ENCODE measurements at places on chromosomes 12 and 14. TPM values are rescaled to one million over a fixed set of nuclear protein-coding genes. Genes with fewer than 3 reads are reported as not detected.

RPGRIP1 gene
- 0.20 TPM for total RNA-seq

ALDH6A1 gene
- total RNA-seq = 26.7 TPM

HHIPL1 gene
- total RNA-seq = 1.1 TPM

DNA sequence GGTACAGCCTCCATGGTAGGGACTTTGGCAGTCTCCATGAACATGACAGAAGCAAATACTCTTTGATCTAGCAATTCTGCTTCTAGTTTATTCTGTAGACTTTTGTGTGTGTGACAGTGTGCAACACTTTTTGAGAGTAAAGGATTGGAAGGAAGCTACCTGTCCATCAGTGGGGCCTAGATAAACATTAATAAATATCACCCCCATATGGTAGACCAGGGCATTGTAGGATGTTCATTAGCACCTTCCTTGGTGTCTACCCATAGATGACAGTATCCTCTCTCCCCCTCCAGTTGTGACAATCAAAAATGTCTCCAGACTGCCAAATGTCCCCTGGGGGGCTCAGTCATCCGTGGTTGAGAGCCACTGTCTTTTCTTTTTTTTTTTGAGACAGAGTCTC, 10.8 kb downstream of the SNRNP35 start:
- no peak for DNase-seq

- no peak for DNase-seq
These were observed 32.1 kb downstream of the DICER1 start for GRCh38 chr14:95125221-95125620.

Measured in mucosa of descending colon (tissue), 3 donors.